ENCODE measurements at places on chromosomes 2 and 18. TPM values are rescaled to one million over a fixed set of nuclear protein-coding genes. Genes with fewer than 3 reads are reported as not detected.

DNA sequence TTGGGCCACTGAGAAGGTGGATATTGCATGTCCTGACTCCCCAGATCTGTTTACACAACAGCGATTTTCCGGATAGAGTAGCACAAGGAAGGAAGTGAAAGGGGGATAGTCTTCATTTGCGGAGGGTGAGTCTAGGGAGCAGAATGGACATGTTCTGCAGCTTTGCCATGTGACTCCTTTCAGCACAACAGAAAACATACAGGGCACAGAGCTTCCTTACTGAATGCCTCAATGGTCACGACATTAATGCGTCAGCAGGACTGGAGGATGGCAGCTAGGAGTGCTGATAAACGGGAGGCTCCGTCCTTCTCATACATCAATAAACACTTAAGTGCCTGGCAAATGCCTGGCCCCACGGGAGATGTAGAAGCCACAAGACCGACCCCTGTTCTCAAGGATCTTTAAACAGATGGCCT lies 163.0 kb downstream of the FAM210A start:
- no peak for DNase-seq
- no peak overlapping the region for H3K27ac ChIP-seq
- H3K4me1 ChIP-seq, result no peaks in the 10 kb centered on the region
- H3K36me3 ChIP-seq, result no peaks in the 10 kb centered on the region
- H3K4me3 ChIP-seq, result no peak overlapping the region
- H3K27me3 ChIP-seq, result peaks cover 58% of the 10 kb centered on the region

DNA sequence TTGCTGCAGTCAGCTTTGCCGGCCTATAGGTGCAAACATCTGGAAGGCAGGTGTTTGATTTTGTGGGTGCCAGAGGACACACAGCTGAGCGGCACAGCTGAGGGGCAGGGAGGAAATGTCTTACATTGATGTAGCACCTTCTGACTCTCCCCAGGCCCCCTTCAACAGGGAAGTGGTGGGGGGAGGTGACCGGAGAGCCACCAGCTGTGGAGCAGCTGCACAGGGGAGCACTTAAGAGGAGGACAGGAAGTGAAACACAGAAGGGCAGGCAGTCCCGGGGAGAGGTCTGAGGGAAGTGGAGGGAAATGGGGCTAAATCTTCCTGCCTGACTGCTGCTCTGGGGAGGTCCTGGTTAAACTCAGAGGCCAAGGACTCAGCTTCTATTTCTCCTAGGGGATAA lies 409.1 kb downstream of the TNS1 start:
- peaks cover 6% of the 10 kb centered on the region for H3K27me3 ChIP-seq
- no peak overlapping the region for H3K27ac ChIP-seq
- no peak overlapping the region for H3K4me3 ChIP-seq
- no peaks in the 10 kb centered on the region for H3K36me3 ChIP-seq

DNA sequence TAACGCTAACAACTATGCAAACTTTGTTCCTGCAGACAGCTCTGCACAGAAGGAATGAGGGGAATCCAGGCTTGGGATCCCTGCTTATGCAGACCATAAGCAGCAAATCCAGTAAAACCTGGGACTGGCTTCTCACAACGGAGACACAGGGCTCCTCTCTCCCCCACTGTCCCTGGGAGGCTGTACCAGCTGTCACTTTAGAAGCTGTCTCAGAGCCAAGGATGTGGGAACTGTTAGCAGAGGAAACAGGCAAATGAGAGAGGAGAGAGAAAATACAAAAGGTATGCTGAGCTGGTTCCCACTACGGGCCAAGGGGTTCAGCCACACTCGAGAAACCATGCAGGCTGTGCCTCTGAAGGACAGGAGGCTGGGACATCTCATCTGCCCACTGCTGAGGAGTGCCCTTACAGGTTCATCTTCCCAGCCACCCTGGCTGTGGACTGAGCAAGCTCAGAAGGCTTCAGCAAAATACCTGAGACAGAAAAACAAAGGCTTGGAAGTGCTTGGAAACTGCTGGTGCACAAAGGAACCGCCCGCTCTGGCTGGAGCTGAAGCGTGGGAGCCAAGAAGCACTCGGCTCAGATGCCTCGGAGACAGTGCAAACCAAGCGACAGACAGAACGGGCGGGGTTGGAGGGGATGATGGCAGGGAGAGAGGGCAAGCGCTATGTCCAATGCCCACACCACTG lies 72.5 kb downstream of the FAM210A start:
- no peaks in the 10 kb centered on the region for H3K4me1 ChIP-seq
- H3K27me3 ChIP-seq, result no peaks in the 10 kb centered on the region
- H3K27ac ChIP-seq, result no peak overlapping the region
- H3K4me3 ChIP-seq, result no peak overlapping the region
- DNase-seq, result no peak

GRCh38 chr2:44713170-44713569 lies 228.3 kb upstream of the SIX3 start:
- no peak overlapping the region for H3K27ac ChIP-seq
- H3K27me3 ChIP-seq, result no peaks in the 10 kb centered on the region
- H3K4me3 ChIP-seq, result no peak overlapping the region
- H3K36me3 ChIP-seq, result no peaks in the 10 kb centered on the region

DNA sequence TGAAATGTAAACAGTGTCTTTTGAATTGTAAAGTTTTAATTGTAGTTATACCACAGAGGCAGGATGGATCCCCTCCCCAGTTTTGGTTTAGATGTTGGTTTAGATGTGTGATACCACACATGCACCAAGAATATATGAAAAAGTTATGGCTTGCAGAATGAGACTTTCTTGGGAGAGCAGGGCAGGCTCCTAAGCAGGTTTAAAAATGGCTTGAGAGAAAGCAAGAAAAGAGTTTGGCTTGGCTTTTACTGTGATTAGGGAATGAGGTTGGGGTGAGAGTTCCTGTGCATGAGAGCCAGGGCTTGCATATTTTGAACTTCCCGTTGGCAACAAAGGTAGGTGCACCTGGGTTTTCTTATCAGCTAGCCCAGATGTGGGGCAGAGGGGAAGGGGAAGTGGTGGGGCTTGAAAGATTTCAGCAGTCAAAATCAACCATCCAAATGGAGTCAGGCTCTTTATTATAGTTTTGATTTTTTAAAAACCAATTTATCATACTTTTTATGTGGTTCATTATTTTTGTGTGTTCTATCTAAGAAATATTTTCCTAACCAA lies 246.9 kb downstream of the MTX2 start:
- no peaks in the 10 kb centered on the region for H3K27me3 ChIP-seq
- DNase-seq, result no peak
- H3K36me3 ChIP-seq, result no peaks in the 10 kb centered on the region
- H3K4me1 ChIP-seq, result no peaks in the 10 kb centered on the region
- no peak overlapping the region for H3K4me3 ChIP-seq
- H3K27ac ChIP-seq, result no peak overlapping the region

The SUPT7L gene
- total RNA-seq, result 29.3 TPM

The TTLL4 gene
- total RNA-seq, result 57.1 TPM
